H9 (cell line): ENCODE measurements at places on chromosomes 12 and 14. TPM values are rescaled to one million over a fixed set of nuclear protein-coding genes. Genes with fewer than 3 reads are reported as not detected.

The NKX2-1 gene
- not detected in 2 replicates for total RNA-seq

The GPR65 gene
- not detected in 2 replicates for total RNA-seq

The KERA gene
- total RNA-seq = not detected in 2 replicates

GRCh38 chr12:107853479-107853878 is 79.0 kb downstream of the ASCL4 start:
- no peaks in the 10 kb centered on the region for H3K4me1 ChIP-seq
- no peaks in the 10 kb centered on the region for H3K27me3 ChIP-seq
- no peak overlapping the region for H3K27ac ChIP-seq
- DNase-seq = no peak
- no peak overlapping the region for H3K4me3 ChIP-seq
- H3K36me3 ChIP-seq = no peaks in the 10 kb centered on the region

GRCh38 chr14:88482524-88482923 is 72.3 kb downstream of the PTPN21 start:
- H3K36me3 ChIP-seq = peaks cover 10% of the 10 kb centered on the region
- DNase-seq = no peak
- no peaks in the 10 kb centered on the region for H3K27me3 ChIP-seq
- no peak overlapping the region for H3K27ac ChIP-seq

- no peak overlapping the region for H3K4me3 ChIP-seq
- no peak overlapping the region for H3K27ac ChIP-seq
- H3K4me1 ChIP-seq = no peaks in the 10 kb centered on the region
Measured at GRCh38 chr12:114163771-114164170, 197.6 kb upstream of the RBM19 start.
